ENCODE measurements at places on chromosomes 4 and X. TPM values are rescaled to one million over a fixed set of nuclear protein-coding genes. Genes with fewer than 3 reads are reported as not detected.
A peak's percentile ranks its signal among the peaks of the same experiment; 100 is the strongest.

GRCh38 chr4:39464886-39465501 lies 6.1 kb downstream of the LIAS start:
- DNase-seq = no peak

DNA sequence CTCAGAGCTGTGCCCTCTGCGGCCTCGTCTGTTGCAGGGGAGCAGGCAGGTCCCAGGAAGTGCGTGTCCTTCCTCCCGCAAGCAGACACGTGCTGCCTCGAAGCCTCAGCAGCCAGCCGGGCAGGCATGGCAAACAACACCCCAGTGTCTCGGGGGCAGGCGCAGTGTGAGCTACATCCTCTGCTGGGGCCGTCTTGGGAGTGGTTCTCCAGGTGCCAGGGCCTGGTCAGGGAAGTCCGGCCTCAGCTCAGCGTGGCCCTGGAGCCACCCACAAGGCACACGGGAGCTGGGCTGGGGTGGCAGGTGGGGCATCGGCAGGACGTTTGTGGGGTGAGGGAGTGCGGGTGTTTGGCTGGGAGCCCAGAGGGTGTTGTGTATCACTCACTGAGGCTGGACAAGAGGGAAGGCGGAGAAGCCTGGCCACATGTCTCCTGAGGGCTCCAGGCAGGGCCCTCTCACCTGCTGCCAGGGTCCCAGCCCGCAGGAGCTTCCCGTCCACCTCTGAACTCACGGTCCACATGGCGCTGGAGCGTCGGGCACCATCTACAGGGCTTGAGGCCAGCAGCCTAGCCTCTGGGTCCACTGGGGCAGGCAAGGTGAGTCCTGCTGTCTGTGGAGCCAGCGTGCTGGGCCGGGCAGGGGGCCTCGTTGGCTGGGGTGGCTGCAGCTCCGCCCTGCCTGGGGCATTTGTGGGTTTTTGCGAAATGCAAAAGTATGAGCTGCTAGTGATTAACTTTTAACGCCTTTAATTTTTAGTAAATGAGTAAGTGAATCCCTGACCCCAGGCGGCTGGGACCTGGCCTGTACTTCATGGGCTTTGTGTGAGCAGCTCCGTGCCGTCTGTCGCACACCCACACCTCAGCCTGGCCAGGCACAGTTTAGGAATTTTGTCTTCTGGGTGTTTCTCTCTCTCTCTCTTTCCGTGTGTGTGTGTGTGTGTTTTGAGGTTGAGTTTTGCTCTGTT lies 17.3 kb upstream of the UVSSA start:
- DNase-seq = no peak

- no peak for DNase-seq
These were observed 24.1 kb downstream of the OPHN1 start for GRCh38 chrX:68409194-68409593.

The RIBC1 gene
- total RNA-seq = 0.74 TPM

DNA sequence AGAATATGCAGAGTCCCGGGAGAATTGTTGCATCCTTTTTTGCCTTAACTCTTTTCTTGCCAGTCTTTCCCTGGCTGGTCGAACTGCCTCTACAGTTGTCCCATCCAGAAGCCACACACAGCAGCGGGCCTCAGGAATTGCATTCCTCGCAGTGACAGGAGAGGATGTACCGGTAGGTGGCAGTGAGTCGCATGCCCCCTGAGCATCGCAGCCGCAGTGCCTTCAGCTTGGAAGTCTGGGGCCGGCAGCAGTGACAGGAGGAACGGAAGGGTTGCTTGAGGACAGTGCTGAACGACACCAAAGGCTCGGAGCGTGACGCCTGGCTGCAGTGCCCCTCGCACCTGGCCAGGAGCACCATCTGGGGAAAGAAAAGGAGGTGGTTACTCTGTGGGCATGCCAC lies 23.5 kb downstream of the NDP start:
- peak; percentile 4 for DNase-seq

The USP53 gene
- total RNA-seq = 10.5 TPM

- DNase-seq = no peak
These were observed 311.5 kb downstream of the OPHN1 start for GRCh38 chrX:68121835-68122234.

The COX7B2 gene
- not detected for total RNA-seq

The GRID2 gene
- not detected for total RNA-seq

GRCh38 chr4:74266081-74266480 lies 42.2 kb upstream of the EPGN start:
- DNase-seq = no peak

DNA sequence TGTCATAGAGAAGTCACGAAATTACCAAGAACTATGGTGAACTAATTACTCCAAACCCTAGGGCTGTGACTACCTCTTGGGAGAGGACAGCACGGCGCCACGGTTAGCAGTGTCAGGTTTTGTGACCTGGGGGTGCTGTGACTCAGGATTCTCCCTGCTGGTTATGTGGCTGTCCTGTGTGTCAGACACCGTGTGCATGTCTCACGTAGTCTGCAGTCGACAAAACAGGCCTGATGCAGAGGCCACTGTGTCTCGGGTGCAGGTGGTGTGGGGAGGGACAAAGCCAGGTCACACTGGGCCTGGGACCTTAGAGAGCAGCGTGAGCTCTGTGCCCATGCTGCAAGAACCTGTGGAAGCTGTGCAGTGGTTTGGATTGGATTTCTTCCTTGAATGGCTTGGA lies 34.1 kb downstream of the TNIP2 start:
- no peak for DNase-seq

DNA sequence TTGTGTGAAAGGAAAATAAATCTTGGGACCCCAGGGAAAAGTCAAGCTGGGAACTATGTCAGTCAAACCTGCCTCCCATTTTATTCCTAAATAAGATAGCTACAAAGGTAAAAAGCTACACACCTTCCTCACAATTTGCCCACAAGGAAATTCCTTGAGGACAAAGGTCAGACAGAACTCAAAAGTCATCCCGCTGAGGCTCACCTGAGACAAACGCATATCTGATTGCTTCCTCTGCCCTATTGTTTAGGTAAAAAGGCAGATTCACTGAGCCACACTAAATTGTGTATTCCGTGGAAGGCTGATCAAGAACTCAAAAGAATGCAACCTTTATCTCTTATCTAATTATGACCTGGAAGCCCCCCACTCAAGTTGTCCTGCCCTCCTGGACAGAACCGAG lies 58.7 kb upstream of the MAML3 start:
- no peak for DNase-seq

DNA sequence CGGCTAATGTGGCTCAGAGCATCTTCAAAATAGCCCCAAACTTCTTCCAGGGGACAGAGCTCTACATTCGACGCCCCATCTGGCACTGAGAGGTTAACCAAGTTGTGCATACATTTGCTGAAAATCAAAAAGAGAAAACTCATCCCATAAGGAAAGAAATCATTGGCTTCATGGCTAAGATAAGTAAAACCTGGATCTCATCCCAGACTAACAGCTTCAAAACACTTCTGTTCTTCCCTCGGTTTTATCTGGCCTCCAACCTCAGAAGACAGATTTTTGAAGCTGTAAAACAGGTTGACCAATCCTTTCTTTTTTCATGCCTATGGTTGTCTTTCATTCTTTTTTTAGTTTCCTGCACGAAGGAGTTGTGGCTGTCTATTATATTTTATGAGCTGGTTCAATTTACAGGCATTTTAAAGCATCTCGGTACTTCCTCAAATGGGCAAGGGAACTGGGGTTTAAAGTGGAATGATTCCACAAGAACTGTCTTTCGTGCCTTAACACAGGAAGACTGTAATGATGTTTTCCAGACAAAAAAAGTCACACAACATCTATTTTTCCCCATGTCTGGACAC lies 107.6 kb downstream of the DLG3 start:
- no peak for DNase-seq

The ANK2 gene
- total RNA-seq = 1.8 TPM

The CLNK gene
- total RNA-seq = 2.0 TPM

All from OCI-LY7 (cell line).